CMK (cell line): ENCODE measurements at places on chromosomes 1 and 21.

GRCh38 chr1:40847023-40847745 is 15.0 kb downstream of the CITED4 start:
- peak; percentile 70 for DNase-seq

DNA sequence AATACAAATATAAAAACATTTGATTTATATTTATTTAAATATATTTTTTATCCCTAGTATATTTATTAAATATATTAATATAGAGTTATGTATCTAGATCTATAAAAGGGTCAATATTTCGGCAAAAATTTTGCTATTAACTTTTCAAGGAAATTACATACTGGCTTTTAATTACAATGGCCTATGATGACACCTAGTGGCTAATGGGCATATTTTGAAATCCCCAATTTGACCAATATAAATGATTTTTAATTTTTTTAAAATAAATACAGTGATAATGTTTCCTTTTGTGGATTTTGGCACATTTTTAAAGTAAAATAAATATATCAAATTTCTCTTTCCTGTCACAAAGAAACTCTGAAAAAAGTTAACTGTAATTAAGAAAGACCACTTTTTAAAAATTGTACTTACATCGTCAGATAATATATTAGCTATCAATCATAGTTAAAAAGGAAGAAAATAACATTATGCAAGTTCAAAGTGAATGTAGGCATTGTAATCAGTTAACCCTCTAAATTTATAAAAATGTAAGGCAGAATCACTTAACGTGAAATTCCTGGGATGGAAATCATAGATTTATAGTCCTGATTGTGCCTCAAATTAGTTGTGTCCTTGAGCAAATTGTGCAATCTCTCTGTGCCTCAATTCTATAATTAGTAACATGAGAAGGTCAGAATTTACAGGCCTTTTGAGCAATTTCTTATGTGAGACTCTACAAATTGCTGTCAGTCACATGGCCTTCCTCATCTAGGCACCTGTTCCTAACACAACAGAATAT is 25.6 kb upstream of the RGS13 start:
- no peak for DNase-seq

DNA sequence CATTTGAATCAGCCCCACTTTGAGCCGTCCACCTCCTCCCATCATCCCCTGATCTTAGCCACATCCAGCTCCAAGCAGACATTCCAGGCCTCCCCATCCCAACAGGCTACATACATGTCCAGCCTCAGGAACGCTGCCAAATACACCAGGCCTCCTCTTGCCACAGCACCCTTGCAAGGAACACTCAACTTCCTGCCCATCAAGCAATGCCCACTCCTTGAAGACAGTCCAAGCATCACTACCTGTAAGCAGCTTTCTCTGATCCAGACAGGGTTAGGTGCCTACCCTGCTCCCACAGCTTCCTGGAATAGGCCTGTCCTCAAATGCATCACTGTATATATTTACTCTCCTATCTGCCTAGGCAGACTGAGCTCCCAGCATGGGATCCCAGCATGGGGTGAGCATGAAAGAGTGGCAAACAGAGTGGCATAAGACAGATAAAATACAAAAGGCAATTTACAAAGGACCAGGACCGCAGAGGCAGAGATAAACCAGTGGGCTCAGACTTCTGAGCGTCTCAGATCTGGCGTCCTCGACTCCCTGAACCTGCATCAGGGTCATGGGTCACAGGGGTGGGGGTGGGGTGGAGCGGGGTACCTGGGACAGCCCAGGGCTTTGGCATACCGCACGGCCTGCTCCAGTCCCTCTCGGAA is 816 bp downstream of the HYI start:
- no peak for DNase-seq

GRCh38 chr1:117596023-117596720 is 9.7 kb upstream of the TENT5C start:
- DNase-seq = no peak

DNA sequence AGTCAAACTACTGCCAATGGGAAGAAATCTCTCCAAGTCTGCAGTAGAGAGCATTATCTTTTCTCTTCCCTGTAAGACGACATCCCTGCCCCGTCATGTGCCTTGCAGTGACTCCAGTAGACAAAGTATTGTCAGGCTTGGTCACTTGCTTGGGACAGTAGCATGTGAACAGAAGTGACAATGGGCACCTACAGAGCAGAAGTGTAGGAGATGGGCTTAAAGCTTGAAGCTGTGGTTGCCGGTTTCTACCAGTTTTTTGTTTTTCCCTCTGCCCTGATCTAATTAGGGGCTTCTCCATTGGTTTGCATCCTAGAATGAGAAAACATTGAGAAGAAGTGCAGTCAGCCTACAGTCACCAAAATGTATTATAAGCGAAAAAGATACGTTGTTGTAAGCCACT is 12.7 kb downstream of the F3 start:
- no peak for DNase-seq

- no peak for DNase-seq
These were observed 105.8 kb downstream of the GLIS1 start for GRCh38 chr1:53633073-53633704.

DNA sequence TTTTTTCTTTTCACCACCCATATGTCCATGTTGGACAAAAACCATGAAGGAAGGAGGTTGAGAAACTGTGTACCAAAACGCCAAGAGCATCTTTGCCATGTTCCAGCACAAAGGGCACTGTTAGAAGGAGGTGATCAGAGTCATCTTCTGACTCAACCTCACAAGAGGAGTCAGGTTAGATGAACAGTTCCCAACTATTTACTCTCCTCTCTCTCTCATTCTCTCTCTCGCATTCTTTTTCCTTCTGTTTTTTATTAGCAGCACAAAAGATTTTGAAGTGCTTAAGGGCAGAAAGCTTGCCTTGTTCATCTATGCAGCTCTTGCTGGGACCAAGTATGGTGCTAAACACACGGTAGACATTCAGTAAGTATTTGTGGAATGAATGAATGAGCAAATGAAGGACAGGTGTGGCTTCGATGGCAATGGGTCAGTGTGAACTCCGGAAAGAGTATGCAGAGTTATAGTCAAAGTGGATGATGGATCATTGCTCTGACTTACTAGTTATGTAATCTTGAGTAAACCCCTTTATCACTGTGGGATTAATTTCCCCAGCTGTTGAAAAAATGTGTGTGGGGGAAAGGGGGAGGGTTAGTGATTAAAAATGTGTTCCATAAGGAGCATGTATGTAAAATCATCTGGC is 33.9 kb downstream of the DDR2 start:
- DNase-seq = no peak

- no peak for DNase-seq
These were observed 46.2 kb downstream of the YARS1 start for GRCh38 chr1:32770741-32771548.

DNA sequence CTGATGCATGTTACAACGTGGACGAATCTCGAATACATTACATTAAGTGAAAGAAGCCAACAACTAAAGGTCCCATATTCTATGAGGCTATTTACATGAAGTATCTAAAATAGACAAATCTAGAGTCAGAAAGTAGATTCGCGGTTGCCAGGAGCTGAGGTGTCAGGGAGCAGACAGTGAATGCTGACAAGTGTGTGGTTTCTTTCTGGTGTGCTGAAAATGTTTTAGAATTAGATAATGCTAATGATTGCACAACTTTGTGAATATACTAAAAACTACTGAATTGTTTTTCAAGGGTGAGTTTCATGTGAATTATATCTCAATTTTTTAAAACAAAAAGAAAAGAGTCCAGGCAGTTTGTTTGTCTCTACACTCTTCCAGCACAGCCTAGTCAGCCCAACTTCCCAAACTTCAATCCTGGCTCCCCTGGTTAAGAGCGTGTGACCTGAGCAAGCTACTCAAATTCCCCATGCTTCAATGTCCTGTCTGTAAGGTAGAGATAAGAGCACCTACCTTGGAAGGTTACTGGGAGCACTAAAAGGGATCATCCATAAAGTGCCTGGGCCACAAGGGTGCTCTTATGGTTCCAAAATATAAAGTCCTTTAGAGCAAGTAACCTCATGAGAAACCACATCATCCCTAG is 20.9 kb downstream of the HLCS start:
- DNase-seq = no peak

- DNase-seq = no peak
These were observed 72.4 kb downstream of the ELAVL4 start for GRCh38 chr1:50181027-50181663.

DNA sequence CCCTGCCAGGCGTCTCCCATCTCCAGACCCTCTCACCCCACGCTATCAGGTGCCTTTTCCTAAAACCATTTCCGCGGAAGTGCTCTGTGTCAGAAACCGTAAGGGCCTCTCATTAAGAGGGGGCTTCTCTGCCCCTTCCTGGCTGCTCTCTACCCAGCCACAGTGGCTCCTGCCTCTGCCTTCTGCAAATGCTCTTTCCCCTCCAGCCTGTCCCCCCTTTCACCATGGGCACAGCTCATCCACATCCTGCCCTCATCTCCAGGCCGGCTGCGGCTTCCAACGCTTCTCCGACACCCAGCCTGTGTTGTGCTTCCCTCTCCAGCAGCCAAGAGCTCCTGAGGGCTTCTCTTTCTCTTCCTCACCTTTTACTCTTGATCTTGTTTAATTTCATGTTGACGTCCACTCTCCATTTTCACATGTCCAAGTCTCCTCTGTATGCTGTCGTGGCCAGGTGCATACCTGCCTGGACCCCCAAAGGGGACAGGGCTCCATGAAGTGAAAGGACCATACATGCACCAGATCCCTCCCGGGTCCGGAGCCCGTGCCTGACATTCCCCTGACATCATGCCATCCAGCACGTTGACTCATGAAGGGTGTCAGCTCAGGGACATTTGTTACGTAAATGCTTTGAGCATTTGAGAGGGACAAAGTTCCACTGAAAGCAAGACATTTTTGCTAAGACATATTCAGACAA is 306.5 kb downstream of the AJAP1 start:
- no peak for DNase-seq

- DNase-seq = no peak
These were observed 30.0 kb upstream of the IRF2BP2 start for GRCh38 chr1:234639961-234640360.

DNA sequence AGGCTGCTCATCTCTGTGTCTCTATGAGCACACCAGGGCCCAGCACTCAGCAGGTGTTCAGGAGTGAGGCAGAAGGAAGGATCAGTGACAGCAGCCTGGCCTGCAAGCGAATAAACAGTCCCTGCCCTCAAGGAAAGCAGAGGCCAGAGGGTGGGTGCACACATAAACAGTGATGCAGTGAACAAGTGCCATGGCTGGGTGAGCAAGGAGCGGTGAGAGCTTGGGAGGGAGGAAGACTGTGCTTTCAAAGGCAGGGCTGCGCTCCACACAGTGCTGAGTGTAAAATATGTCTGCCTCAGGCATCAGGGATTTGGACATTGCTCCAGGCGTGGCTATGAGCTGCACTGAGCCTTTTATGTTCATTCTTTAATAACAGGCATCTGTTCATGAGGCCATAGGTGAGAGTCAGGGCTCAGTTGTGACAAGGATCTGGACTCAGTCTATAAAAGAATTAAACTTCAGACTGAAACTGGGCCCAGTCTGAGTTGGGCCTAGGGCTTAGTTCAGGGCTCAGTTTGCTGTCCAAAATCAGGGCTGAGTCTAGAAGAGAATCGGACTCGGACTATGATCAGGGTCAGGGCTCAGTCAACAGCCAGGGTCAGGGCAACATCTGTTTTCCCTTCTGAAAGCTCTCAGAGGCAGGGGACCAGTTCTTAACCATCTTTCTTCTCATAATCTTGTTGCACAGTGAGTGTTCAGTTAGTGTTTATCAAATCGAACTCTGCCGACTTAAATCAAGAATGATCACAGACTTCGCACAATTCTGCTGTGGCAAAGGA is 213.7 kb downstream of the FOXD2 start:
- DNase-seq = no peak

- DNase-seq = no peak
These were observed 132.7 kb upstream of the FOXD3 start for GRCh38 chr1:63189677-63190076.

DNA sequence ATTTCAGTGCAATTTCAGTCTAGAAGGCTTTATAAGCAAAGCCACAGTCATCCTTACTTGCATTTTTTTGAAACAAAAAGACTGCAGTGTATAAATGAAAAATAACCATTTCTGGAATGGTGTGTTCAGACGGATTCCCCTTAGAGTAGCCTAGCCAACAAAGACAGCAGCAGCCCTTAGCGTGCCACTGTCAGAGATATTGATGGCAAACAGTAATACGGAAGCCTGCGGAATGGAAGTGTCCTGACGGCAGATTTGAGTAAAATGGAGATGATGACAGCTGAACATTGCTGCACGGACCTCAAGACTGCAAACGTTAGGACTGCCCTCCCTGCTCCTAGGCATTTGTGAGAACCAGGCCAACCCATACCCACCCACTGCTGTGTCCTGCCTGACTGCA is 54.7 kb downstream of the PDE9A start:
- no peak for DNase-seq

- no peak for DNase-seq
These were observed 40.5 kb downstream of the ESRRG start for GRCh38 chr1:216682752-216683151.

DNA sequence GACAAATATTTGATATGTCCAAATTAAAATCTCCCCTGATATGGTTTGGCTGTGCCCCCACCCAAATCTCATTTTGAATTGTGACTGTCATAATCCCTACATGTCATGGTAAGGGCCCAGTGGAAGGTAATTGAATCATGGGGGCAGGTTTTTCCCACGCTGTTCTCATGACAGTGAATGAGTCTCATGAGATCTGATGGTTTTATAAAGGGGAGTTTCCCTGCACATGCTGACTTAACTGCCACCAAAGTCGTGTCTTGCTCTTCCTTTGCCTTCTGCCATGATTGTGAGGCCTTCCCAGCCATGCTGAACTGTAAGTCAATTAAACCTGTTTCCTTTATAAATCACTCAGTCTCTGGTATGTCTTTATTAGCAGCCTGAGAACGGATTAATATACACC is 207.0 kb downstream of the BARHL2 start:
- DNase-seq = no peak

- no peak for DNase-seq
These were observed 19.5 kb upstream of the COL6A2 start for GRCh38 chr21:46078322-46078977.

GRCh38 chr1:17765444-17766411 is 10.6 kb downstream of the ACTL8 start:
- no peak for DNase-seq

DNA sequence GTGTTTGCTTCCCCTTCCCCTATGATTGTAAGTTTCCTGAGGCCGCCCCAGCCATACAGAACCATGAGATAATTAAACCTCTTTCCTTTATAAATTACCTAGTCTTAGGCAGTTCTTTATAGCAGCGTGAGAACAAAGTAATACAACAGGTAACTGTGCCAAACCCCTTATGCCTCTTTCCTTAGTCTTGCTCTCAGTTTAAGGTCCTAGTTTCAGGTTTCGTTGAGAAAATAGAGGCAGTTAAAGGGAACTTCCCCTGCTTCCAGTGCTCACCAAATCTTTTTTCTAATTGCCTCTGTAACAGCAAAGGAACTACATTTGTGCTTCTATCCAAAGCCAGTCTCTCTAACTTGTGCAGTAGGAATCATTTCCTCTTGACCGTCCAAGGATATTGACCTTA is 164.8 kb downstream of the PATJ start:
- no peak for DNase-seq
